ENCODE measurements at places on chromosomes 5 and 9. TPM values are rescaled to one million over a fixed set of nuclear protein-coding genes. Genes with fewer than 3 reads are reported as not detected.

STPG3 gene
- not detected for total RNA-seq

DNA sequence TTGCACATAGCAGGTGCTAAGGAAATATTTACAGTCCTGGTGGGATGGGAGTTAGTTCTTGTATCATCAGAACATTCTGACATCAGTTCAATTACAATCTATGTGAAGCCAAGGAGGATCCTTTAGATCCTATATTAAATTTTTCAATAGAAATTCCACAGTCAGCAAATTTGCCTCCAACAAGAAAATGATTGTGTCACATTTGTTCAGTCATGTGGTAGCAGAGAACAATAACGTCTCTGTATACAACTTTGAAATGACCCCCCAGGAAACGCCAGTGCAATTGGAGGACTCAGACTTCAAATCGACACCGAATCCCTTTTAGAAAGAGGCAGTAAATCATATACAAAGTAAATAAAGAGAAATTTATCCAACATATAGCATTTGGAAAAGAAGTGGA is 392.1 kb downstream of the DTWD2 start:
- DNase-seq, result no peak

GRCh38 chr9:100396769-100397168 is 30.2 kb upstream of the MSANTD3 start:
- no peak for DNase-seq

GRCh38 chr5:15752663-15753285 is 252.8 kb downstream of the FBXL7 start:
- DNase-seq, result peak; percentile 82

CCDC180 gene
- total RNA-seq, result 2.2 TPM

- no peak for DNase-seq
Observed at GRCh38 chr9:136163248-136163850, 41.6 kb downstream of the LHX3 start.

- no peak for DNase-seq
Observed at GRCh38 chr9:101427957-101428655, 7.5 kb downstream of the ALDOB start.
